ENCODE measurements at places on chromosomes 16 and 17.

GRCh38 chr16:2415085-2415484, 14.2 kb upstream of the CCNF start:
- DNase-seq: no peak

DNA sequence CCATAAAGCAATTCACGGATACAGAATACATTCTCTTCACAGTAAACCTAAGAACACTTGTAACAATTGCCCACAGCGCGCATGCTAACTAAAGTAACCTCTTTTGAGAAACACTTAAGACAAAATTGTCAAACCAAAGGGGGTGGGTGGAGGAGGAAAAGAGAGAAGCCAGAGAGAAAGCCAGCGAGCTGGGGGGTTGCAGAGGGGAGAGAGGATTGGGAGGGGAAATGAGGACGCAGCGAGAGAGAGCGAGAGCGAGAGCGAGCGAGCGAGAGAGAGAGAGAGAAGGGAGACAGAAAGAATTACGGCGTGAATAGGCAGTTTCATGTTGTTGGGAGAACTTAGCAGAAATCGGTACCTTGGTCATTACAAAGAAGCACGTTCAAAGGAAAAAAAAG, 1.6 kb upstream of the HOXB7 start:
- DNase-seq: no peak

- DNase-seq: no peak
Observed at GRCh38 chr17:80095844-80096475, 5.4 kb upstream of the GAA start.

DNA sequence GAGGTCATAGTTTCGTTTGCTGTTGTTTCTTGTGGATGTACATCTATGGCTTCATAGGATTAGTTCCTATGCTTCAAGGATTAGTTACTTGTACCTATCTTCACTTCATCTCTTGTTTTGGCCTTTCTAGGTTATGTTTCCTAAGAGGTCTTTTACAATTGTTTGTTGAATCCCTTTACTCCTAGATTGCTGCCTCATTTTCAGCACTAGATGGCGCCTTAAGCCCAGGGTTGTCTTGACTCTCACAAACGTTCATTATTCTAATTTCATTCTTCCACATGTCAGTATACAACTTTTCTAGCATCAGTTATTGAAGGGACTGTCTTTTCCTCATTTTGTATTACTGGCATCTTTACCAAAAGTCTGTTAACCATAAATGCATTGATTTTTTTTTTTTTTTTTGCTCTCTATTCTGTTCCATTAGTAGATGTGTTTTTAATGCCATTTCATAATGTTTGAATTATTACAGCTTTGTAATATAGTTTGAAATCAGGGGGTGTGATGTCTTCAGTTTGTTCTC, 45.0 kb upstream of the NACA2 start:
- peak; percentile 34 for DNase-seq

- no peak for DNase-seq
Observed at GRCh38 chr17:47119746-47120520, 69.2 kb downstream of the CDC27 start.

- DNase-seq: no peak
Observed at GRCh38 chr16:70759666-70760065, 41.3 kb downstream of the VAC14 start.

GRCh38 chr17:38897176-38897575, 27.3 kb downstream of the LASP1 start:
- no peak for DNase-seq

GRCh38 chr17:5680766-5681165, 96.5 kb upstream of the NLRP1 start:
- no peak for DNase-seq

- peak; percentile 51 for DNase-seq
Observed at GRCh38 chr16:4465977-4466779, 8.2 kb downstream of the NMRAL1 start.

GRCh38 chr17:77544347-77545110, 403.8 kb downstream of the SEC14L1 start:
- DNase-seq: no peak

- DNase-seq: no peak
Observed at GRCh38 chr17:66264696-66265095, 35.5 kb upstream of the APOH start.

GRCh38 chr16:56369202-56369601, 56.1 kb downstream of the AMFR start:
- DNase-seq: no peak

GRCh38 chr16:57341441-57342303, 16.9 kb upstream of the CCL22 start:
- DNase-seq: no peak

- DNase-seq: no peak
Observed at GRCh38 chr16:5601957-5602356, 504.4 kb upstream of the EEF2KMT start.

DNA sequence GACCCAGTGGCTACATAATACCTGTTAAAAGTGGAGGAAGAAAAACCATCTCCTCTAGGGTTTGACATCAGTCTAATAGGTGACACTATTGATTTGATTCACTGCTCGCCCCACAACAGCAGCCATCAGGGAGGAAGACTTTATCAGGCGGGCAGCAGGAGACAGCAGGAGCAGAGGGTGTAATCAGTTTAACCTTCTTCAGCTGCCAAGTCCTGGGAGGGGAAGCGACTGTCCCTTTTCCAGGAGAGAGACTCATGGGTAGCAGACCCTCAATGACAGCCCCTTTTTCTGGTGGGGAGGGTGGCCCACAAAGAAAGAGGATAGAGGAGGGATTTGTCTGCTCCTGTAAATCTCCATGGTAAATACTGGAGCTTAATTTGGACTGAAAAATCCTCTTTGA, 291.8 kb downstream of the HAPSTR1 start:
- DNase-seq: no peak

- DNase-seq: no peak
Observed at GRCh38 chr16:72985148-72985941, 62.6 kb downstream of the ZFHX3 start.

DNA sequence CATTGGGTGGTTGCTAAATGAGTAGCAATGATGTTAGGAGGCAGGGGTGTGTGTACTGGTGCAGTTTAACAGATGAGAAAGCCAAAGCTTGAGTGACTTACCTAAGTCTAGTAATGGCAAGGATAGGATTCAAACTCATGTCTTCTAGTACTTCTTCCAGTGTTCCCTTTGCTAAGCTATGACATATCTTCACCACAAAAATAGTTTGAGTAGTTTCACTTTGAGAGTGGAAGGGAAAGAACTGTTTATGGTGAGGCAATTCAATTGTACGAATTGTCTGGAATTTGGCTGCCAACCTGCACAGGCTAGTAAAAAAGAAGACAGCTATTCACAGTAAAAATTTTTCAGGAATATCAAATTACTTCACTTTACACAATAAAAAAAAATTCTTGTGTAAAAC, 138.0 kb downstream of the NLK start:
- no peak for DNase-seq

DNA sequence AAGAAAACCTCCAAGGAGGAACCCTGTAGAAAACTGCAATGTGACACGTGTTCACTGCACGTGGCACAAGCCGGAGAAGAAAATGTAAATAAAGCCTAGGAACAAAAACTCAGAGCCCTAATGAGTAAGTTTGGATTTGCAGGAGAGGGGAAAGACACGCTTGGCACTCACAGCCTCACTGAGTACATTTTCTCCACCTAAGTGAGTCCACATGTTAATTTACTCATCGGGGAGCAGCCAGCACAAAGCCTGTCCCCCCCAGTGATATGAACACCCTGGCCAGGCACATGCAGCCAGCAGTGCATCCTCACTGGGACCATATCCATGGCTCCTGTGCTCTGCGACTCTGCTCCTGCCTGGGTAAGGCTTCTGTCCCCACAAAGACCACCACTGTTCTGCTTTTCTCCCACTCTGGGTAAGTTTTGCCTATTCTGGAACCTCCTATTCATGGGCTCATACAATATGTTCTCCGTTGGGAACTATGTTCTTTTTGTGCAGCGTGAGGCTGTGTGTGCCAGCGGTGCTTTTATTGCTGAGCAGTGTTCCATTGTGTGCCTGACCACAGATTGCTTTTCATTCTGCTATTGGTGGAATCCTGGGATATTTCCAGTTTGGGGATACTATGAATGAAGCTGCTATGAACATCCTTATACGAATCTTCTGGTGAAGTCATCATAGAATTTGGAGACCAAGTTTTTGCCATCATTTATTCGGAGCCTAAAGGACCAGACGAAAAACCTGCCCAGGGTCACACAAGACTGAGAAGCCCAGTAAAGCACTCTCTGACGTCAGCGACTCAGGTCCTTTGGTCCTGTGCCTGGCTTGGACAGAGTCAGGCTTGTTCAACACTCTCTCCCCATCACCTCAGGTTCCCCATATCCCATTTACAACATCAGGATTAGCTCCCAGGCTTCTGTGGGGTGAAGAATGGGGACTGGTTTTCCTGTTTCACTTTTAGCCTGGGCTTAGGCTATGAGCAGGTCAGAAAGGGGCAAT, 53.3 kb downstream of the RNF112 start:
- no peak for DNase-seq

DNA sequence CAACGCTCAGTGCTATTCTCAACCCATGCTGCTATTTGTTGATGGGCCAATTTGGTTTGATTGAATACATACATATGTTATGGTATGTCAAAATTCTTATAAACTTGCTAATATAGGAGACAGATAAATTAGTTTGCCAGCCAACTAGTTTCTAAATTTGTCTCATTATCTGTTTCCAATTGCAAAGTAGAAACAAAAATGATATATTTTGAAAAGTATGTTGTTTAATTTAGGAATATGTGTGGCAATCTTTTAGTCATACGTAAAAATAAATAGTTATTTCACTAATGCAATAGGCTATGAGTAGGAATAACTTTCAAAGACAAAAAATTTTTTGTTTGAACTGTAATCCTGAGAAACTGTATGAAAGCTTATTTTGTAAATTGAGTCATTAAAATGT, 210.6 kb upstream of the KCNJ16 start:
- no peak for DNase-seq

- DNase-seq: no peak
Observed at GRCh38 chr17:73184136-73184993, 8.5 kb upstream of the COG1 start.

DNA sequence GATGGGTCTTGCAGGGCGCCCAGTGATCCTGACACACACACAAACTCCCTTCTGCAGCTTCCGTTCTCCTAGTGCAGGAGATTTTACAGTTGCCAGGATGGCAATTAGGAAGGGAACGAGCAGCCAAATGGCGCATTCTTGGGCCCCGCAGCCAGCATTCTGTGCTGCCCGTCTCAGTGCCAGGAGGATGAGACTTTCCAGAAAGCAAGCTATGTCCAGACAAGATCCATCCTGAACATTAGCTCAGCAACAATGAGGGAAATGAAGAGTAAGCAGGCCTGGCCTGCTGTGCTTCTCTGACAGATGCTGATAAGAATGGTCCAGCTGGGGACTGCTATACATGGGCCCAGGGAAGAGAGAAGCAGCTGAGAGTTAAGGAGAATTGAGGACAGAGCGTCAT, 16.5 kb downstream of the SPPL2C start:
- no peak for DNase-seq

- no peak for DNase-seq
Observed at GRCh38 chr17:50114849-50115357, 15.1 kb downstream of the SAMD14 start.

- no peak for DNase-seq
Observed at GRCh38 chr17:10149573-10150399, 48.6 kb downstream of the GAS7 start.

DNA sequence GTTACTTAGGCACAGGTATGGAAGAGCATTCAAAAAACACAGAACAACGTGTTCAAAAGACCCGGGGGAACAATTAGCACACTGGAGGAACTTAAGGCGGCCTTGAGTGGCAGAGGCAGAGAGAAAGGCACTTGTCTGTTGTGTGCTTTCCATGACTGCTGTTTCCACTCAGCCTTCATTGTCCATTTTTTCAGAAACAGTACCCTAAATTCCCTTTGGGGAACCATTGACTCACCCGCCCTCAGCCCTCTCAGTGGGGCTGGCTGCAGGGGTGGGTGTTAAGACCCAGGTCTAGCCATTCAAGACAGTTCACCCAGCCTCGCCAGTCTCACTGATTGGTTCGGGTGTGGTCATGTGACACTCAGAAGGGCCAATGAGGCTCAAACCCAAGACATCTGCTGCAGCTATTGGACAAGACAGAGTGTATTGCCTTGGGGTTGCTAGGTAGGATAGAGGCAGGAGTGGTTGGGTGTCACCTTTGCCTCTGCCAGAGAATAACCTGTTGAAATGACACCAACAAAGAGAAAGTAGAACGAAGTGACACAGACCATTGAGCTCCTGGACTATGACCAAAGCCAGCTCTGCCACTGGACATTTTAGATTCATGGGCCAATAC, 19.6 kb upstream of the CEP20 start:
- DNase-seq: peak; percentile 2

DNA sequence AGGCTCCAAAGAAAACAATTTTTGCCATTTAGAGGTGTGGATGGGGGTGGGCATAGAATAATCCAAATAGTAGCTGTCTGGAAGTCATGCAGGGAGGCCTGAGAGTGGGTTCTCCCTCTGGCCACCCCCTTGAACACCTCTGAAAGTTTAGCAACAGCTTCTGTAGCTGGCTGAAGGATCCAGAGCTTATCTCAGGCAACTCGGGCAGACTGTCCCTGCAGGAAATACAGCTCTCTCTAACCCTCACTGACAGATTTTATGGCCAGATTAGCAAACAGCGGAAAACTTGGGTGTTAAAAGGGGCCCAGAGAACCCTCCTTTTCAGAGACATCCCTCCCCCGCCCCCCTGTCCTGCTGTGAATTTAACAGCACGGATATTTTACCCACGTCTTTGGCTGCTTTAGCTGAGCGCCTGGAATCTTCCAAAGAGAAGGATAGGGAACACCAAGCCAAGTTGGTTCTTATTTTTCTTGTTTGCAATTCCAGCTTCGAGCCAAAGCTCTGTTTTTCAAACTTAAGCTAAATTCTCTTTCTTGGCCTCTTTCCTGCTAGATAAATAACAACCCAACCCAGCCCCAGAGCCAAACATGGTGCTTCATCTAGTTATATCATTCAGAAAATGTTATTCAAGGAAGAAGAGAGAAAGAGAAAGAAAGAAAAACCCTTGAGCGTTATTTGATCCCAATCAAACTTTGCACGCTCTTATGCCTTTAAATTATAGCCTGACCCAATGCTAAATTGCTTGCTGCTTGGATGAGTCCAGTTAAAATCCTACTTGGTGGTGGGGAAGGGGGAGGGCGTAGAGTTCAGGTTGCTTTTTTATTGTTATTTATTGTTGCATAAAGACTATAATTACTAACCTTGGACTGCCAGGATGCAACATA, 2.3 kb upstream of the HOXB2 start:
- no peak for DNase-seq

- DNase-seq: no peak
Observed at GRCh38 chr17:75979705-75980187, 706 bp downstream of the TEN1 start.

GRCh38 chr17:42342242-42343008, 45.8 kb downstream of the STAT3 start:
- DNase-seq: no peak

All from activated CD4-positive, alpha-beta T cell treated with anti-CD3 and anti-CD28 coated beads, Interleukin-2, amount 50 U/mL, for 4 hours (primary cell).